ENCODE measurements at places on chromosomes 1 and 21.

DNA sequence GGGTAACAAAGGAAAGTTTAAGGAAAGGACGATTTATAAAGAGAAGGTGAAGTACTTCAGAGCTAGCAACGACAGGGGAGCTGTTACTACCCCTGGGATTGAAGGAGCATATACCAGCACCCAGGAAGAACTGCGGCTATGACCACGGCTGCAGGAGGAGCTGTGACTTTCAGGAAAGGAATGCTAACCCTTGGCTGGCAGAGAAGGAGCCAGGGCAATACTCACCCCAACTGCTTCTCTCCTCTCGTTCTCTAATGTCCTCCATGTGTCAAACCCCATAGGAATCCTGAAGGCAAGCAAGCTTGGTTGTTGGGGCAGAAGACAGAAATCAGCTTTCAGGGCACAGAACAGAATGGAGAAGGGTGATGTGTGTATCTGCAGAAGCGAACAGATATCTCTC, 120.5 kb downstream of the TMEM53 start:
- DNase-seq = no peak

DNA sequence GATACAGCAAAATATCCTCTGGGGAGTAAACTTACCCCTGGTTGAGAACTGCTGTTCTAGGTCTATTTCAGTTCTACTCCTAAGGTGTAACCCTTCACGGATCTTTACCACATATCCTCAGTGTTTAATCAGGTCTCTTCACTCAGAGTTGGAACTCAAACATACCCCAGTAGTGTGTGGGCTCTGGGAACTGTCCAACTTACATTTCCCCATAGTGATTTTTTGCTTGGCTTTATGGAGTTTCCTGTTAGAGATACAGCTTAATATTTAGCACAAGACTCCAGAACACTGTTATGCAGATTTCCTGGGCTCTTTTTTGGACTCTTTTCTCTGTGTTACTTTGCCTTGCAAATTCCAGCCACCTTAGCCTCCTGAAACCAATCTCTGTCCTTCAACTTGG, 26.7 kb upstream of the LIN9 start:
- no peak for DNase-seq

DNA sequence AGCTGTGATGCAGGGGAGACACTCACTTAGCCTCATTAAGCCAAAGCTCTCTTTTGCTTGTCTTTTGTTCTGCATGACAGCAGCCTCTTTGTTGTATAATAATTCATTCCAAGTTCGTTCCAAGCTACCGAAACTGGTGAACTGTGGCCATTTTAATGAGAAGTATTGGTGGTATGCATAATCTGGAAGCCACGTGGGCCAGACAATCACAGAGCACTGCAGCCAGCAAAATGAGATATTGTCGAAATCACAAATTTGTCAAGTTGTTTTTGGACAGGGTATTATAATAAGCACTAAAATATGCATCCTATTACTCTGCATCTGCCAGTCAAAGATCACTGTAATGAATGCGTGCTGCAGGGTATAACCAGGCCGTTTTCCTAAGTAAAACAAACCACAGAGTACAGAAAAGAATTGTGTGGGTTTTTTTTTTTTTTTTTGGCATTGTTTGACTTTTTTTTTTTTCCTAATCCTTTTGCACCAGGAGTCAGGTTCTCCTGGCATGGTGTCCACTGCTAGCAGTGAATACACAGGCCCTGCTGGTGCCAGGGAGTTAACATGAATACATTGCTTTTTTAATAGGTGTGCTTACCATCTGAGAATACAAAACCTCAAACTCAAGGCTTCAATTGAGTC, 423.9 kb downstream of the PTBP2 start:
- DNase-seq = no peak

DNA sequence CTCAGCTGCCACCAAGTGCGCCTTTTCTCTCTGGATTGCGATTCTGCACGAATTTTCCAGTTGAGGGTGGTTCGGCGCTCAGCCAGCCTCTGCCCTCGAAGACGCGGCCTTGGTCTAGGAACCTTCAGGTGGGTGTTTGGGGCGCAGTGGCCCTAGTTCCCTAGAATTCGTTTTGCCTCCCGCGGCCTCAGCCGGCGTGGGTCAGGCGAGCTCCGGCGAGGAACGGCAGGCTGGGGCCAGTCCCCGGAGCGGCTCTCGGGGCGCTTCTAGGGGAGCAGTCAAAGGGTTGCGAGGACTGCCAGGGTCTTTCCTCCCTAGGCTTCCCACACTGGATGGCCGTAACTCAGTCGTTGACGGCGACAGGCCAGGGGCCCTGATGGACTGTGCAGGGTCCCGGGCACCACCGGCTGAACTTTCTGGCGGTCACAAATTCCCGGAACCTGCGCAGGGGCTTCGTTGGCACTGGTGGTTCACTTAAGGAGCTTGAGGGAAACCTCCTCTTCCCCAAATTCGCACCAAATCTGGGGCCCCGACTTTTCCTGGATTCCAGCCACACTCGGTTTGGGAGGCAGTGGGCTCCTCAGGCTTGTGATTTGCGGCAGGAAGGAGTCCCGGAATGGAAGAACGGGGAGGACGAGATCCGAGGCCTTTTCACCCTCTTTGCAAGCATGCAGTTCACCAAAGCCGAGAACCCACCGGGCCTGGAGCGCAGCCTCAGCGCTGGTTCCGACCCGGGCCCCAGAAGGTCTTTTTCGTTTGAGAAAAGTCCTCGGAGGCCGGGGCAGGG, 1.2 kb downstream of the DMBX1 start:
- no peak for DNase-seq

DNA sequence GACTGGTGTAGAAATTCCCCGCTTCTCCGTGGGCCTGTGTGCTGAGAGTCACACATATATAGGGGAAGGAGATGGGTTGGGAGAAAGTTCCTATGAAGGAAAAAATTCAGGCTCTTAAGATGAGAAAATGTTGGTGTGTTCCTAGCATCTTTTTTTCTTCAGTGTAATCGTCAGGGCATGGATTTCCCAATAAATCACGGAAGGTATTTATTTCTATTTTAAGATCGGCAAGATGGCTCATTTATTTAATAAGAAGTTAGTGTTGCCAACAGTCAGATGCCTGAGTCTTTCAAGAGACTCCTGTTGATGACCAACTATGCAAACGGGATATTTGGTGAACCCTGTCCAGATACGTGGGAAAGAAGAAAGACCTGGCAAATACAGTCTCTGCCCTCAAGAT, 58.2 kb downstream of the TGFB2 start:
- DNase-seq = no peak

GRCh38 chr1:111249960-111250359, 22.4 kb downstream of the CHI3L2 start:
- DNase-seq = no peak

GRCh38 chr1:18066576-18066975, 41.0 kb upstream of the IGSF21 start:
- no peak for DNase-seq

GRCh38 chr1:20409012-20409411, 77.0 kb downstream of the CAMK2N1 start:
- no peak for DNase-seq

GRCh38 chr1:25599969-25600610, 16.5 kb upstream of the MAN1C1 start:
- DNase-seq = no peak

- DNase-seq = no peak
These were observed 131.2 kb downstream of the URB2 start for GRCh38 chr1:229757226-229757625.

GRCh38 chr1:26357121-26357602, 3.2 kb upstream of the CRYBG2 start:
- no peak for DNase-seq

GRCh38 chr1:17507915-17508314, 31.6 kb upstream of the ARHGEF10L start:
- no peak for DNase-seq

DNA sequence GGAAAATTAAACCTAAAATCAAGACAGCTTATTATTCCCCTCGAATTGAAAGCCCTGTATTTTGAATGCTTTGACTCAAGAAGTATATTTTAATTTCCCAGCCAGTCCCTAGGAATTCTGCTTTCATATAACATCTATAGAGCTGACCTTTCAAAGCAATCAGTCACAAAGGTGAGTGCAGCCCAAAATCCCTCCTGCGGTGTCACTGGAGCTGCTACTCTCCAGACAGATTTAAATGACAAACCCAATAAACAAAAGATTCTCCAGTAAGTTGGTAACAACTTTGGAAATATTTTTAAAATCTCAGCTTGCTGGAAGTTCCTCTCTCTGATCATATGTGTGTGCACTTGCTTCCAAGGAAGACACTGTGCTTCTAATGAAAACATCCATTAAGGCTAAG, 14.7 kb downstream of the PLPP3 start:
- DNase-seq = no peak

DNA sequence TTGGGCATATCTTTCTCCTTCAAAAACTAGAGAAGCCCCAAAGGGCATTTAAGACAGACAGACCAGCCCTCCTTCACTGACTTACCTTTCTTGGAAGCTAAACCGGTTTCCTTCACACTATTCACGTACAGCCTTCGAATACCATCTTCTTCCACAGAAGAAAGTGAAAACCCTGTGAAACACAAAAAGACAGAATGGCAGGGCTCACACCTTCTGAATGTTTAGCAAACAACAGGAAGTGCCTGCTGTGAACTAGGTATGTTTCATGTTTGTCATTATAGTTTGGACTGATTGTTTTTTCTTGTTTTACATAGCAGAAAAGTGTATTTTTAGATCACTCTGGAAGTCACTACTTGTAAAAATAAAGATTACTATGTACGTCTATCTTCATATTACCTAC, 148.6 kb upstream of the KRTAP19-8 start:
- no peak for DNase-seq

GRCh38 chr1:200556002-200556401, 64.5 kb downstream of the KIF14 start:
- no peak for DNase-seq

- peak; percentile 40 for DNase-seq
These were observed 2.3 kb downstream of the IL6R start for GRCh38 chr1:154407198-154408091.

- no peak for DNase-seq
These were observed 29.8 kb upstream of the HHAT start for GRCh38 chr1:210298936-210299335.

DNA sequence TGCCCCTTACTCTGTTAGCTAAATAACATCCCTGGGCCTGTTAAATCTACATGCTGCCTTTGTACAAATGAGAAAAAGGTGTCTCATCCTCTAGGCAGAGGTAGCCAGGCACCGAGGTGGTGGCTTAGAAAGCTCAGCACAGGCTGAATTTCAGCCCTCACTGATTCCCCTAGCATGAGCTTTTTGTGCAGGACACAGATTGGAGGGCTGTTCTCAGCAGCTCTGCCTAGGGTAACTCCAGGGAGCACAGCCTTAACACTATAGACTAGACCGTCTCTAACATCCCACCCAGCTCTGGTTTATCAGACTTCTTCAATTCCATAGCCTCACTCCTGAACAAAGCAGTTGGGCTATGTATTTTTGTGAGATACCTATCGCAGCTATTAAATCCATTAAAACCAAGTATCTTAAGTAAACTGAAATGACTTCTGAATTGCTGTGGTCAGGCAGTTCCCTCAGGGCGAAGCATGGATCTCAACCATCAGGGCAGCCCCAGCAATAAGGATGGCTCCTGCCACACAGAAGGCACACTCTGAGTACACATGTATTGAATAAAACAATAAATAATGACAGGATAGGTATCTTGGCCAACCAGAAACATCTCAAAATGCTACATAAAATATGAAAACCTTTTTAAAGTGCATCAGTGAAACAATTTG, 14.8 kb downstream of the S100A6 start:
- DNase-seq = no peak

GRCh38 chr21:39051588-39051949, 131.7 kb downstream of the PSMG1 start:
- DNase-seq = no peak

DNA sequence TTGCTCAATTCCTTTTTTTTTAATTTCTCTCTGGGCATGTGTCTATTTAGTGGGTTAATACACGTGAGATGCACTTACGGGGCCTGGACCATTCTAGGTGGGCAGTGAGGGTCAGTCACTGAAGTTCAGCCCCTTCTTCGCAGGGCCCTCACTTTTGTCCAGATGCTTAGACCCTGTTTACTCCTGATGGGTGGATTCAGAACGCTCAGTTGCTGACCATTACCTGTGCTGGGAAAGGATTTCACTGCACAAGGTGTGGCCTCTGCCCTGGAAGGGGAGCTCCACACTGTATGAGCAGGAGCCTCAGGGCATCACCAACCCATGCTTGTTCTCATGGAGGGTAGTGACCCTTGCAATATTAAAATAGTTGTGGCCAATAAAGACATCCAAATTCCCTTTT, 4.5 kb downstream of the PRAMEF12 start:
- DNase-seq = no peak

DNA sequence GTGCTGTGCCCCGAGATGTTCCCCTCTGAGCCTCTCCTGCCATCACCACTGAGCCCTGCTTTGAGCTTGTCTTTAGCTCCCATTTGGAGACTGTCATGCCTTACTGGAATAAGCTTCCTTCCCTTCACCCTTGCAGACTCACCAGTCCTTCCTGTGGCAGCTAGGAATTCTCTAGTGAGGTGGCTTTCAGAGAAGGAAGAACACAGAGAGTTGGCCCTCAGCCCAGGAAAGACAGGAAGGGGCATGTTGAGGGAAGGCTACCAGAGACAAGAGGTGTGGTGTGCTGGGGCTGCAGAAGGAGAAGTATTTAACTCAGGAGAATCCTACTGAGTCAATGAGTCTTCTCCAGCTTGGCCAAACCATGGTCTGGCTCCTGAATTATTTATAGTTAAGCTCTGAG, 76.3 kb downstream of the UCK2 start:
- no peak for DNase-seq

- no peak for DNase-seq
These were observed 11.5 kb upstream of the PADI1 start for GRCh38 chr1:17193222-17194132.

- DNase-seq = no peak
These were observed 2.9 kb downstream of the UBAP2L start for GRCh38 chr1:154223621-154224020.

- no peak for DNase-seq
These were observed 3.7 kb upstream of the FABP3 start for GRCh38 chr1:31376375-31377134.

Measured in stimulated activated CD4-positive, alpha-beta T cell treated with anti-CD3 and anti-CD28 coated beads, Interleukin-4, amount 100 ng/mL, for 4 hours (primary cell).